ENCODE measurements at places on chromosomes 5 and 9. TPM values are rescaled to one million over a fixed set of nuclear protein-coding genes. Genes with fewer than 3 reads are reported as not detected.

- H3K27ac ChIP-seq: no peak overlapping the region
- H3K27me3 ChIP-seq: no peaks in the 10 kb centered on the region
- no peak overlapping the region for H3K4me3 ChIP-seq
- H3K4me1 ChIP-seq: peaks cover 19% of the 10 kb centered on the region
These were observed 55.8 kb upstream of the SLC2A8 start for GRCh38 chr9:127341152-127341551.

DNA sequence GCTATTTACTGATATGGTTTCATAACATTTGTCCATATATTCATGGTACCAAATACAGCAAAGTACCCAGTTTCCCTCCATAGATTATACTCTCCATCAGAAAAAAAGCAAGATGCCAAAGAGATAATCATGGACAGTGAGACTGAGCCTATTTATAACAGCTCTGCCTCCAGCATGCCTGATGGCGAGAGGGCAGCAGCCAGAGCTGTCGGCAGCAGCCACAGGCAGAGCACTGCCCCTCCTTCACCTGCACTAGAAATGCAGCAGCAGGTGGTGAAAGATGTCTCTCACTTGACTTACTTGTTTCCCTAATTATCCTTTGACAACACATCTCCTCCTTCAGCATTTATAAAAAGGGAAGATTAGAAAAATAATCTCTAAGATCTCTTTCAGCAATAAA lies 32.4 kb downstream of the CTNNAL1 start:
- peaks cover 20% of the 10 kb centered on the region for H3K36me3 ChIP-seq
- H3K4me3 ChIP-seq: no peak overlapping the region
- no peaks in the 10 kb centered on the region for H3K27me3 ChIP-seq
- no peaks in the 10 kb centered on the region for H3K4me1 ChIP-seq
- DNase-seq: no peak
- no peak overlapping the region for H3K27ac ChIP-seq

DNA sequence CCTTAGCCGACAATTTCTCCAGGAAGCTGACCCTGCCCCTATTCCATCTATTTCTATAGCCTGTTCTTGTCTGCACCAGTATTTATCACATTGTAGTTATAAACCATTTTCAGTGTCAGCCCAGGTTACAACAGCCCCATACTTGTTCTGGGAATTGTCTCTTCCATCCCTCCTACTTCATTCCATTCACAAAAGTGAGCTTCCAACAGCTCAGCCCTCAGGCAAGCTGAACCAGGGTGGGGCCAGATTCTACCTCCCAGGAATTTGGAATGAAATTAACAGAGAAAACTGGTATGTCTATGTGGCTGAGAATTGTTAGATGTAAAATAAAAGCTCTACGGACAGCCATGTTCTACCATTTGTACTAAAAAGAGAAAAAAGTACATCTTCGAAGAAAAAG lies 36.1 kb downstream of the STRBP start:
- H3K4me1 ChIP-seq: no peaks in the 10 kb centered on the region
- no peaks in the 10 kb centered on the region for H3K27me3 ChIP-seq
- H3K36me3 ChIP-seq: no peaks in the 10 kb centered on the region
- no peak overlapping the region for H3K4me3 ChIP-seq
- no peak overlapping the region for H3K27ac ChIP-seq
- no peak for DNase-seq

DNA sequence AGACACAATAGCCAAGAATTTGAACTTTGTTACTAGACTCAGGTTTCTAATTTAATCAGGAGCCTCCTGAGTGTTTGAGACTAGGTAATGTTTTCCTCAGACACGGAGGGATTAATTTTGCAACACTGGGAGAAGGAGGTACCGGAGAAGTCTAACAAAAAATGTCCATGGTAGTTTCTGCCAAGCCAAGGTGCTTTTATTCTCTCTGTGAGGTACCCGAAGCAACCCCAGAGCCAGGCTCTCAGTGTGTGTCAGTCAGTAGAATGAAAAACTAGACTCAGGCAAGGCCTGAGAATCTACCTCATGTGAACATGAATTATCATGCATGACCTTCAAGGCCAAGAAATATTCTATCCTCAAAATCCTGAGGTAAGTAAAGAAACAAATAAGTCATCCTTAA lies 980.8 kb upstream of the DMAC1 start:
- DNase-seq: no peak
- no peak overlapping the region for H3K27ac ChIP-seq
- no peaks in the 10 kb centered on the region for H3K36me3 ChIP-seq
- no peaks in the 10 kb centered on the region for H3K4me1 ChIP-seq
- no peaks in the 10 kb centered on the region for H3K27me3 ChIP-seq

- H3K27ac ChIP-seq: no peak overlapping the region
- no peaks in the 10 kb centered on the region for H3K36me3 ChIP-seq
- no peaks in the 10 kb centered on the region for H3K27me3 ChIP-seq
- no peaks in the 10 kb centered on the region for H3K4me1 ChIP-seq
These were observed 316.1 kb downstream of the IRX1 start for GRCh38 chr5:3911773-3912172.

- H3K4me3 ChIP-seq: no peak overlapping the region
- no peaks in the 10 kb centered on the region for H3K4me1 ChIP-seq
- H3K36me3 ChIP-seq: no peaks in the 10 kb centered on the region
- peaks cover 67% of the 10 kb centered on the region for H3K27me3 ChIP-seq
- H3K27ac ChIP-seq: no peak overlapping the region
These were observed 122.9 kb downstream of the PDZD2 start for GRCh38 chr5:31761877-31762276.

GRCh38 chr5:60248901-60249300 lies 355.4 kb upstream of the PDE4D start:
- no peaks in the 10 kb centered on the region for H3K36me3 ChIP-seq
- no peaks in the 10 kb centered on the region for H3K4me1 ChIP-seq
- H3K4me3 ChIP-seq: no peak overlapping the region
- DNase-seq: no peak

- no peaks in the 10 kb centered on the region for H3K36me3 ChIP-seq
- no peaks in the 10 kb centered on the region for H3K27me3 ChIP-seq
- no peak overlapping the region for H3K27ac ChIP-seq
- no peak overlapping the region for H3K4me3 ChIP-seq
These were observed 50.0 kb upstream of the RAI14 start for GRCh38 chr5:34606101-34606500.

- H3K36me3 ChIP-seq: no peaks in the 10 kb centered on the region
- no peak for DNase-seq
- H3K4me3 ChIP-seq: no peak overlapping the region
- peaks cover 7% of the 10 kb centered on the region for H3K4me1 ChIP-seq
These were observed 1.2 kb upstream of the SIL1 start for GRCh38 chr5:139199321-139199720.

DNA sequence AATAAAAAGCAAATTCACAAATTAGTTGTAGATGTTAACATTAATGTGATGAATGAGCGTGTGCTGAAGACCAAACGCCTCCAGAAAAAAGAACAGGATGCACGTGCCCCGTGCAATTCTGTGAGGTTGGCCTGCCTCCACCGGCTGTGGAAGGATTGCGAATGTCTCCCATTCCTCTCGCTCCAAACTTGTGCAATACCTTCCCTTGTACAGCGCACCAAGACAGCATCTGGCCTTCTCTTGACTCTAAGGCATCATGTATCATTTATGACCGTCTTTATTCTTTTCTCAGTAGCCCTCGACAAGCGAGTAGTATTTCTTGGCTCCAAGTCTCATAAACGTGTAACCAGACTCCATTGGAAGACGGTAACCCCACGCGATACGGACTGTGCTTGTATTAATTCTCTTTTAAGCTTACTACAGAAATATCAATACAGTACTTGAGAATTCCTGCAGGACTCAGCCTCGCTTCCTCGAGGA lies 1.5 kb upstream of the TESK1 start:
- H3K36me3 ChIP-seq: no peaks in the 10 kb centered on the region
- H3K27me3 ChIP-seq: no peaks in the 10 kb centered on the region
- peak; percentile 30 for DNase-seq

GRCh38 chr9:82202808-82203207 lies 214.2 kb downstream of the SPATA31D1 start:
- H3K36me3 ChIP-seq: no peaks in the 10 kb centered on the region
- no peak overlapping the region for H3K4me3 ChIP-seq
- H3K4me1 ChIP-seq: peaks cover 5% of the 10 kb centered on the region
- no peaks in the 10 kb centered on the region for H3K27me3 ChIP-seq
- peak; percentile 64 for DNase-seq

DNA sequence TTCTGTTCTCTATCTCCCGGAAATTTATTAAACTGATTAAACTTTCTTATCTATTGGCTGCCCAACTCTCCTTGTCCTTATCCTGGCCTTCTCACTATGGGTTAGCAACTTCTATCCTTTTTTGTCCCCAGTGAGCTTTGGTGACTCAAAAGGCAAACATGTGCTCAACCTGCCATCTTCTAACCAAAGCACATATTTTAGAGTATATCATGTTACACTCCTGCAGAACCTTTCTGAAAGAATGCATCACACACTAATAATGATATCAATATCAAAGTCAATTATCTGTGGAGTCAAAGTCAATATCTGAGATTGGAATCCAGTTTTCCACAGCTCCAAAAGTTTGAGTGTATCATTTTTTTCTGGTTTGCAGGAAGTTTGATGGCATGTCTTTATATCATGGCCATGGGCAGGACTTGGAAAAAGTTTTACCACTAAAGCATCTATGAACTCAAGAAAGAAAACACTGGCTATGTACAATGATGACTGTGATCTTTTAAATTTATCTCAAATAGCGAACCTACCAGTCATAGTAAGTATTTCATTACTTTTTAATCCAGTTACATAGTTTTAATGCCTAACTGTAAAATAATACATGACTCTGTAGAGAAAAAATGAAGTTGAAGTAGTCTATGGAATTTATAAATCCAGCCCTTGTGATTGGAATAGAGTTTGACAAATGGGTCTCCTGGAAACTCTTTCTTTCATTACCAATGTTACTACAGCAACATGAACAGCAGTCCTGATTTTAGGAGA lies 166.8 kb downstream of the DROSHA start:
- H3K36me3 ChIP-seq: no peaks in the 10 kb centered on the region
- peaks cover 24% of the 10 kb centered on the region for H3K27me3 ChIP-seq
- no peak overlapping the region for H3K27ac ChIP-seq
- peak; percentile 9 for DNase-seq
- H3K4me3 ChIP-seq: no peak overlapping the region

DNA sequence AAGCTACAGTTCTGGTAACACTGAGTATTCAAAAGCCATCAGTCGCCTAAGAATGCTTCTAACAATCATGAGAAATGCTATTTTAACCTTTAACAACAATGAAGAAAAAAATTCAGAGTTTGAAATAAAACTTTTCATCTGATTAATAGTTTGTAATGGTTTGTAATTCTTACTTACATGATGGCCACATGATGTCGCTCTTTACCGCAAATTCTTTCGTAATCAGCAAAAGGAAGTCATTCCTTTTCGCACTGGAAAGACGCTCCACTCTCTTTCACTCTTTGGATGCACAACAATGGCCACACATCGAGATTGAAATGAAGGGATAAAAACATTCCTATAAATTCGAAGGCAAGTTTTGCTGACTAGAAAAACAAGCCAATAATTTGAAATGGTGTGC lies at the start of gene PCDHA7:
Gene PCDHA7 (plus strand): TSS at position 277 of the 400 bp plus-strand sequence. CDS start 115 bp downstream, at position 392.
- no peak within 1 kb of the TSS for H3K4me3 ChIP-seq
- H3K36me3 ChIP-seq: no peaks in the 10 kb centered on the region
- H3K4me1 ChIP-seq: no peaks in the 10 kb centered on the region
- H3K27me3 ChIP-seq: no peaks in the 10 kb centered on the region
- no peak within 1 kb of the TSS for H3K27ac ChIP-seq

DNA sequence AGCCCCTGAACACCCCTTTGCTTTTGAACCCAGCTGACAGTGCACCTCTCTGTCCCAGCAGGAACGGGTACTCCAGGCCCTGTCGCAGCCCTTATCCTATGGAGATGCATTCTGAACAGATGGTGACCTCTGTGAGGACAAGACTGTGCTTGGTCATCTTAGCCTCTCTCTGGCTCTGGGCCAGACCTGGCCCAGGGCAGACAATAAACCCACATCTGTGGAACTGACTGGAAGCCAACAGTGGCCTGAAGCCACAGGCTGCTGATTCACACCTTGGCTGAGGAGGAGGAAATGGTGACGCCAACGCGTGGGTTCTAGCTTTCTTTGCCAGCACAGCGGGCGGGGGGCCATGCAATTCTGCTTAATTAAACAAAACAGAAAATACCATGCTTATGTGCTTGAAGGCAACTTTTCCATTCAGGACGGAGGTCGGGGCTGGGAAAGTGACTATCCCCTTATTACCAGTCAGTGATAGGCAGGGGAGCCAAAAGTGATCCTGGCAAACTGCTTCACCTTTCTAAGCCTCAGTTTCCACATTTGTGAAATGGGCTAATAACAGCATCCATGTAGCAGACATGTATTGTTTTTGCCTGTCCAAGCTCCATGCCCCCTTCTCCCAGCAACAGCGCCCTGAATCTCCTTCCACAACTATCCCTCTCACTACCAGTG lies 10.8 kb downstream of the SH3PXD2B start:
- no peaks in the 10 kb centered on the region for H3K36me3 ChIP-seq
- H3K27me3 ChIP-seq: no peaks in the 10 kb centered on the region
- peaks cover 14% of the 10 kb centered on the region for H3K4me1 ChIP-seq
- no peak overlapping the region for H3K27ac ChIP-seq

DNA sequence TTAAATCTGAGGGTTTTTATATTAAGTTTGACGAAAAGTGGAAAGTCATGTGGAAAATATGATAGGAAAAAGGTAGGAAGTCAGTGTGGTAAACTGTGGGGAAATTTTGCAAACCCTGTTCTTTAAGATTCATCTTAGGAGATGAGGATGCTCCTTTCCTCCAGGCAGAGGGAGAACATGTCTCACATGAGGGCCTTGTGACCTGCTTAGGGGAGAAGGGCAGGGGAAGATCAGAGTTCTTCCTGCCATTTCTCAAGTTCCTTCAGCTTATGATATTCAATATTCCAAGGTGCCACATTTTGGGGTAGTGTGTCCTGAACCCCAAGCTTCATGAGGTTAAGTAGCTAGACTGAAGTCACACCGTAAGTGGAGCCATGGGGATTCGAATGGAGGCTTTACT lies 53.7 kb downstream of the MAPKAP1 start:
- H3K27ac ChIP-seq: no peak overlapping the region
- H3K4me3 ChIP-seq: no peak overlapping the region
- peaks cover 26% of the 10 kb centered on the region for H3K4me1 ChIP-seq
- H3K36me3 ChIP-seq: no peaks in the 10 kb centered on the region

DNA sequence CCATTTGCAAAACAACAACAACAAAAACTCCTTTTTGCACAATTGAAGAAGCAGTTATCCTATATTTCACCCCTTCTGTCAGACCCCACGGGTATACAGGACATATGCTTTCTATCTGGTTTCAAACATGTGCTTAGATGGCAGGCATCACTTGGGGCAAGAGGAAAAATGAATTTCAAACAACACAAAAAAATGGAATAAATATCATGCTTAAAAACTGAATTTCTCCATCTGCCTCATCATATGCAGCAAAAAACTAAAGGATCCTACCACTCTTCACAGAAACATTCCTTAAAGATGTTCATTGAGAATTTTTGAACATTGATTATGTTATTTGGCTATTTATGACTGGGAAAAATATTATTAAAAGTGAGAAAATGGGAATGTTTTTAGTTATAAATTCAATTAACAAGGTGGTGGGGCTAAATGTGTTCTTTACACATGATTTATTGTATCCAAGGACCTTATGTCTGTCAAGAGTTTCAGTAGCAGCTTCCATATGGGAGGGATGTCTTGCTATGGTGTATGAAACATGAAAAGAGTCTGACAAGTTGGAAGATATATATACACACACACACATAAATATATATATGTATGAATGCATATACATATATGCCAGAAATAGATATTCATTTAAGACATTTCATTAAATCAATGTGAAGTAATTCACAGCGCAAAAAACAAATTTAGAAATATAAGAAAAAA lies 358.0 kb downstream of the CDH12 start:
- H3K27ac ChIP-seq: no peak overlapping the region
- H3K4me1 ChIP-seq: no peaks in the 10 kb centered on the region
- H3K4me3 ChIP-seq: no peak overlapping the region
- no peaks in the 10 kb centered on the region for H3K36me3 ChIP-seq
- no peak for DNase-seq

GCNT4 gene
- under 0.01 TPM for total RNA-seq

SPOCK1 gene
- 8.2 TPM for total RNA-seq

SLC6A19 gene
- total RNA-seq: not detected

LCN12 gene
- 0.55 TPM for total RNA-seq

ADGRV1 gene
- total RNA-seq: 22.7 TPM

GRM6 gene
- not detected for total RNA-seq
